ENCODE measurements at places on chromosomes 1 and 21. TPM values are rescaled to one million over a fixed set of nuclear protein-coding genes. Genes with fewer than 3 reads are reported as not detected.

The GPATCH4 gene
- total RNA-seq, result 40.4 TPM

The SH2D1B gene
- total RNA-seq, result 0.61 TPM

The LTN1 gene
- total RNA-seq, result 22.6 TPM

DNA sequence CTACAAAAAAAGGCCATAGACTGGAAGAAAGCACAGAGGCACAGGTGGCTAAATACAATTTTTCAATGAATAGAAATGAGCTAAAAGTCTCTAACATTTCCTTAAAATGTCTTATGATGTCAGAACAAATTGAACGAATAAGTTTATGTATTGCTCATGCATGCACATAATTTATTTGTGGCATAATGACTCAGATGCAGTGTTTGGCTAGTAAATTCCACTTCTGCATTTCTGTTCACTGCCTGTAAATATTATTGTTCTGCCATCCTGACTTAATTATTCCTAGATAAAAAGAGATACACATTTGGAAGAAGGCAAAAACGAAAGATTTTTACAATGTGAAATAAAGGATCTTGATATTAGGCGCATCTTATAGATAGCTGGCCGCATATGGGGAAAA lies 26.6 kb upstream of the EXO1 start:
- DNase-seq, result no peak

DNA sequence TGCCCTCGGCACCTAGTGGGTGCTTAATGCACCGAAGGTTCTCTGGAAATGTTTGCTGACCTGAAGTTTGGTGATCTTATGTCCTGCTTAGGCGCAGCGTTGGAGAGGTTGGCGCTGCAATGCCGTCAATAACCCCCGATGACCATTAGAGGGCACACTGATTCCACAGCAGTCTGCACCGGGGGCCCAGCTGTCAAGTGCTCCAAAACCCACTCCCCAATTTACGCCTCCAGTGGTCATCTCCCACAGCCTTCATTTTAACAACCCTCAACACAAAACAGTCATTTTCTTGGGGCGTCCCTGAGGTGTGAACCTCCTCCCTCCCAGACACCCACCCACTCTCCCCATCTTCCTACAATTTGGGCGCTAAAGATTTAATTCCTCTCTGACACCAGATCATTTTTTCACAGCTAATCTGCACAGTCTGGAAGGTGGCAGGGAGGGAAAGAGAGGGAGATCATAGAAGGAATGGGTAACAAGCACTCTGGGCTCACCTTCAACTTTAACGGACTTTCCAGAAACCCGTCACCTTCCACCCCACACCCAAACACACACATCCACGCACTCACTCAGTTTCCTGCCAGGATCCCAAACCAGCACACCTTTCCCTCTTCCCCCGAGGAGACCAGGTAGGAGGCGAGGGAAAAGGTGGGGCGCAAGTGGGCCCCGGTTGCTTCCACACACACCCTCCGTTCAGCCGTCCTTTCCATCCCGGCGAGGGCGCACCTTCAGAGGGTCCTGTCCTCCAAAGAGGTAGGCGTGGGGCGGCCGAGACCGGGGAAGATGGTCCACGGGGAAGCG lies 570 bp upstream of the NPR1 start:
- DNase-seq, result no peak

GRCh38 chr1:54376430-54377039 lies 29.7 kb downstream of the SSBP3 start:
- DNase-seq, result no peak

- no peak for DNase-seq
Observed at GRCh38 chr1:110538075-110538474, 19.1 kb upstream of the KCNA10 start.

GRCh38 chr1:172537366-172537765 lies 4.4 kb downstream of the SUCO start:
- DNase-seq, result no peak

All from mesenteric fat pad (tissue), 1 donor.